Kidney (tissue), 22 donors: ENCODE measurements at places on chromosomes 7 and 10. TPM values are rescaled to one million over a fixed set of nuclear protein-coding genes. Genes with fewer than 3 reads are reported as not detected.

DNA sequence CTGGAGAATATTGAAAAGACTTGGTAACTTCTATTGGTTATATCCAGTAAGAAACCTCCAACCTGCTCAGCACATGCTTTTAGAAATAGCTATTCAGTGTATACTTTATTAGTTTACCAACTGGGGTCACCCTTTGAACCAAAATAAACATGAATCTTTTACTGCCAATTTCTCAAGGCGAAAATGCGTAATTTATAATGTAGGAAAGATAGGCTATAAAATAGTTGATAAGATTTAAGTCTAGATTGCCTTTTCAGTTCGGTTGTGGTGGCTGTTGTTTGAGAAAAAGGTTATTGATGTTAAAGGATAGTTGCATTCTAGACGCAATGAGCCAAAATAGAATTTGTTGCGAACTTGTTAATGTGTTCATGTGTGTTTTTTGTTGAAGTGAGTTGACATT is 82.6 kb upstream of the OIT3 start:
- no peak for DNase-seq

DNA sequence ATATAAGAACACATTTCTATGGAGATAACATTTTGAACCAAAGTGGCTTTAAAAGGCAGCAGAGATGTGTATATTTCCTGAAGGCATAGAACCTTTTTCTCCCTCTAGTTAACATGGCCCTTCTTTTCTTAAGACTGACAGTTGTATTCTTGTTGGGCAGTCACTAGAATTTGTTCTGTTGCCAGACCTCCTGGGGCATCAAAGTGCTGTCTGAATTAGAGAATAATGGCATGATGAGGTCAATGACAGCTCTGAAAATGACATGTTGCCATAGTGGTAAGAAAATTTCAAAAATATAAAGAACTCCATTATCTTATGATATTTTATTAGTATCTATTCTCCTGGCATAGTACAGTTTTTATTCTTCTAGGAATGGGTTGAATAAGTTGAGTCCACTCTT is 446.7 kb downstream of the NRG3 start:
- DNase-seq = no peak

DNA sequence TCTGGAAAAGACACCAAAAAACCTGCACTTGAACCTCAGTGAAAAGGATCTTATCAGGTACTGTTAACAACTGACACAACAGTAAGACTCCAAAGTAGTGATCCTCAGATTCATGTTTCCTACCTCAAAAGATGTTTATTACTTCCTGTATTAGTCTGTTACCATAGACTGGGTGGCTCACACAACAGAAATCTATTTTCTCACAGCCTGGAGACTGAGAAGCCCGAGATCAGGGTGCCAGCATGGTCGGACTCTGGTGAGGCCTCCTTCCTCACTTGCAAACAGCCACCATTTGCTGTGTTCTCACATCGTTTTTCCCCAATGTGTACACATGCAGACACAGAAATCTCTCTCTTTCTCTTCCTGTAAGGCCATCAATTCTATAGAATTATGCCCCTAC is 154.0 kb upstream of the THSD7A start:
- no peak for DNase-seq

GRCh38 chr10:72417971-72418370 is 63.3 kb upstream of the DNAJB12 start:
- no peak for DNase-seq

DNA sequence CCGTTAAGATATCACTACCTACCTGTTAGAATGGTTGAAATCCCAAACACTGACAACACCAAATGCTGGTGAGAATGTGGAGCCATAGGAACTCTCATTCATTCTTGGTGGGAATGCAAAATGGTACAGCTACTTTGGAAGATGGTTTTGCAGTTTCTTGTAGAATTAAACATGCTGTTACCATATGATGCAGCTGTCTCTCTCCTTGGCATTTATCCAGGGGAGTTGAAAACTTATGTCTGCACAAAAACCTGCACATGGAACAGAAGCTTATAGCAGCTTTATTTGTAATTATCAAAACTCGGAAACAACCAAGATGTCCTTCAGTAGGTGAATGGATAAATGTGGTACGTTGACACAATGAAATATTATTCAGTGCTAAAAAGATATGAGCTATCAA is 199.5 kb downstream of the BICC1 start:
- DNase-seq = no peak

GRCh38 chr10:106513352-106513771 is 651.1 kb downstream of the SORCS1 start:
- no peak for DNase-seq

The CD36 gene
- total RNA-seq = 10.0 TPM

The FBXO24 gene
- total RNA-seq = 0.60 TPM

The PRKG1 gene
- total RNA-seq = 14.8 TPM

The MACROH2A2 gene
- total RNA-seq = 21.7 TPM

The PLXDC2 gene
- 42.1 TPM for total RNA-seq
